ENCODE measurements at places on chromosomes 16 and 17.

DNA sequence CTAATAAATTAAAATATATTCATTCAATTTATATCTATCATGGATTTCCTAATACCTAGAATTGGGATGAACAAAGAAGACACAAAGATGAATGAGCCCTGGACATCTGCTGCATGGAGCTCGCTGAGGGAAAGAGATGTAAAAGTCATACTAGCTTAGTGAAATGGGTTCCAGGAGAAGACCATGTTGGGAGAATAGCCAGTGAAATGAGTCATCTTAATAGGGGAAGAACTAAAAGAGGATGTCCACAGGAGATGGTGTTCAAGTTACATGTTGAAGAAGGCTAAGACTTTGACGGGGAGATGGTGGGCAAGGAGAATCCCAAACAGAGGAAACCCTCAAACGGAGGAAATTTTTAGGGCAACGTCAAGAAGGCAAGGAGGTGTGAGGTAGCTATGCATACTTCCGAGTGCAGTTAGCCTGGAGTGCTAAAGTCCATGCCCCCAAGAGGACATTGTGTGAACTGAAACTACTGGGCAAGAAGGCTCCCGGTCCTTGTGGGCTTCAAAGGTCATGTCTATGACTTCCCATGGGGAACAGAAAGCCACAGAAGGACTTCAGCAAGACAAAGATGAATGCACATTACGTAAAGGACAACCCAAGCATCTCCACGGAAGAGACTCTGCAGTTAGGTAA is 220.5 kb upstream of the CDH11 start:
- no peak for DNase-seq

- DNase-seq: no peak
These were observed 279.5 kb upstream of the ASIC2 start for GRCh38 chr17:33572615-33573014.

DNA sequence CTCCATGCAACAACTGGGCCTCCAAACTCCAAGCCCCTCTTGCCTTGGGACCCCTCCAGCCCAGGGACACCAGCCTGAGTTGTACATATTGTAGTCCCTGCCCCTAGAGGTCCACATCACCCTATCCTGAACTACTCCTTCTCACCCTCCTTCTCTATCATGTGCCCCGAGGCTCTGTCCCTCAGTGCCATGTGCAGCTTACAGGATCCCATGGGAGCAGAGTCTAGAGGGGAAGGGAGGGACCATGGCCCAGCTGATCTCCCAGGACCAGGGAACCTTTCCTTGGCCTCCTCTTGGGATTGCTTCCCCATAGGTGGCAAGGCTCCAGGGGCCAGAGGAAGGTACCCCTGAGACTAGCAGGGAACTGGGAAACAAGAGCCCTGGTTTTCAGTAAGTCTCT is 35.3 kb downstream of the TMEM132E start:
- DNase-seq: peak; percentile 25

- DNase-seq: no peak
These were observed 1.4 kb upstream of the RSKR start for GRCh38 chr17:28615260-28615940.

GRCh38 chr17:79145548-79145947 is 70.9 kb downstream of the ENGASE start:
- no peak for DNase-seq

GRCh38 chr16:89350701-89351380 is 133.3 kb downstream of the ZNF778 start:
- DNase-seq: no peak

DNA sequence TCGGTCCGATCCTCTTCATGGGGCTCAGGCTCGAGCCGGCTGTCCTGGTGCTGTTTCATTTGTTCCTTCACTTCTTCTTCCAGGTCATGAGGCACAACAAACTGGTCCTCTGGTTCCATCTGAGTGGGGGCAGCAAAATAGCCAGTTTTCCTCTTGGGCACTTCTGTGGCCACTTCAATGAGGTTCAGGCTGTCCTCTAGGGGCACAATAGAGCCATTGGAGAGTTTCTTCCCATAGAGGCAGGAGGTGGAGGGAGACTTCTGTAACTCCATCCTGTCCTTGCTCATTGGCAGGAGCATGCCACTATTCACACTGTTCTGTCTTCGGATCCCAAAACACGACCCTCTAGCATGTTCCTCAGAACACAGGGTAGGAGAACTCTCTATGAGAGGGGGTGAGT is 22.9 kb downstream of the MARVELD3 start:
- peak; percentile 9 for DNase-seq

- peak; percentile 99 for DNase-seq
These were observed at the start of gene NFATC2IP for GRCh38 chr16:28950648-28951409. NFATC2IP (plus strand) TSS chr16:28950937; CDS start chr16:28951012, 75 bp downstream.

DNA sequence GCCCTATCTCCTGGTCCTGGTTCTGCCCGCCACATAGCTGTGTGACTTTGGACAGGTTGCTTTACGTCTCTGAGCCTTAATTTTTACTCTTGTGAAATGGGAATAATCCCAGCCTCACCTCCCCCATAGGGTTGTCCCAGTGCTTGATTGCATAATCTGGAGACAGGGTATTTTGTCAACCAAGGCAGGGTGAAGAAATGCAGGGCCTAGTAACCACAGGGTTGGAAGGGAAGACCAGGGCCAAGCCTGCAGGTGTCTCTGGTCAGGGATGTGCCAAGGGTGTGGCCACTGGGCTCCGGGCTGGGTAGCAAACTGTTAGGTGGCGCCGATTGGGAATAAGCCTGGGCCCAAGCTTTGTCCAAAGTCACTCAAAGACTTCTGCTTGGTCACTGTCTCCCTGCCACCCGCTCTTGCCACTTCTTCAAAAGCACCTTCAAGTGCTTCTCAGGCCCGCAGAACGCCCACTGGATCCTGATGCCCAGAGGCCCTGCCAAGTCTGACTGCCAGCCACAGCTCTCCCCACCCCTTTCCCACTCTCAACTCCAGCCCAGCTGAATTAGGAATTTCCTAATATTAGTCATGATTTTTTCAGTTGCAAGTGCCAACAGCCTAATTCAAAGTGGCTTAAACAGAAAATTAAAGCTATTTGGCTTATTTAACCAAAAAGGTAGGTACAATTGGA is 20.6 kb upstream of the COL1A1 start:
- DNase-seq: no peak

- no peak for DNase-seq
These were observed 3.3 kb downstream of the HOXB1 start for GRCh38 chr17:48527547-48527932.

DNA sequence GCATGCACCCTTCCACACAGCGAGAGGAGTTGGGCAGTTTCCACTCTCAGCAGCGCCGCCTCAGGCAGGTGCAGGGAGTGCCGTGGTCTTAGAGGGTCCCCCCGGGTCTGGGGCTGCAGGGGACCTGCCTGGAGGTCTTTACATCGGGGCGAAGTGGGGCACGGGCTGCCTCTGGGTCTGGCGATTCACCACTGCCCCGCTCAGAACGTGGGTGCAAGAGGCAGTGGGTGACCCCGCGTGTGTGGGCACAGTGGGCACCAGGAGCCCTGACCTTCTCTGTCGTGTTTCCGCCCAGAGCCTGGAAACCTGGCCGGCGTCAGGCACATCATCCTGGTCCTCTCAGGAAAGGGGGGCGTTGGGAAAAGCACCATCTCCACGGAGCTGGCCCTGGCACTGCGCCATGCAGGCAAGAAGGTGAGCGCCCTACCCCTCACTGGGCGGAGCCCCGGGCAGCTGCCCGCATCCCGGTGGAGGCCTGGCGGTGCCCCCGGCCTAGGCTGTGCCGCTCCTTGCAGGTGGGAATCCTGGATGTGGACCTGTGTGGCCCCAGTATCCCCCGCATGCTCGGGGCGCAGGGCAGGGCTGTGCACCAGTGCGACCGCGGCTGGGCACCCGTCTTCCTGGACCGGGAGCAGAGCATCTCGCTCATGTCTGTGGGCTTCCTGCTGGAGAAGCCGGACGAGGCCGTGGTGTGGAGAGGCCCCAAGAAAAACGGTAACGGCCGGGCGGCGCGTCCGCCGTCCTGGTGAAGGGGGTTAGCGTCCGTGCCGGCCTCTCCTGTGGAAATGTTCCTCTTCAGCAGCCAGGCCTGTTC is 3.7 kb downstream of the NUBP2 start:
- DNase-seq: no peak

GRCh38 chr17:42436391-42436790 is 13.3 kb upstream of the CAVIN1 start:
- no peak for DNase-seq

DNA sequence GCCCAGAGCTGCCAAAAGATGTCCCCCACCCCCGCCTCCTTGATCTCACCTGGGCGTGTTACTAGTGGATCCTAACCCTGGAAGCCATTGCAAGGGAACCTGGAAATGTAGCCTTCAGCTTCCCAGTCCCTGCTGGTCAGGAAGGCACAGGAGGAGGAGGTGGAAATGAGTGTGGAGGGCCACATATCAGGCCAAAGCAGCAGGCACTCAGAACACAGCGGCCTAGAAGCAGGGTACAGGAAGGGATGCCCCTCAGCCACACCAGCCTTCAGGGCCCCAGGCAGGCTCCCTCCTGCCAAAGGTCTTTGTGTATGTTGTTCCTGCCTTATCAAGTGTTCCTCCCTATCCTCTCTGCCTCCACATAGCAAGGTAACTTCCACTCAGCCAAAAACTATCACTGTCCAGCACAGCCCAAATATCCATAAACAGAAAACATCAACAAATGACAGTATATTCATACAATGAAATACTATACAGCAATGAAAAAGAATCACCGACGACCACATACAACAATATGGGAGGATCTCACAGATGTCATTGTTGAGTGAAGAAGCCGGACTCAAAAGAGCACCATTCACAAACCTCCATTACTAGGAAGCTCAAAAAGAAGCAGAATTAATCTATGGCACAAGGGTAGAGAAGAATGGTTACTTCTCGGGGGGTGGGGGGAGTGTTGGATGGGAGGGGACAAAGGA is 28.2 kb upstream of the TNFRSF13B start:
- DNase-seq: no peak

DNA sequence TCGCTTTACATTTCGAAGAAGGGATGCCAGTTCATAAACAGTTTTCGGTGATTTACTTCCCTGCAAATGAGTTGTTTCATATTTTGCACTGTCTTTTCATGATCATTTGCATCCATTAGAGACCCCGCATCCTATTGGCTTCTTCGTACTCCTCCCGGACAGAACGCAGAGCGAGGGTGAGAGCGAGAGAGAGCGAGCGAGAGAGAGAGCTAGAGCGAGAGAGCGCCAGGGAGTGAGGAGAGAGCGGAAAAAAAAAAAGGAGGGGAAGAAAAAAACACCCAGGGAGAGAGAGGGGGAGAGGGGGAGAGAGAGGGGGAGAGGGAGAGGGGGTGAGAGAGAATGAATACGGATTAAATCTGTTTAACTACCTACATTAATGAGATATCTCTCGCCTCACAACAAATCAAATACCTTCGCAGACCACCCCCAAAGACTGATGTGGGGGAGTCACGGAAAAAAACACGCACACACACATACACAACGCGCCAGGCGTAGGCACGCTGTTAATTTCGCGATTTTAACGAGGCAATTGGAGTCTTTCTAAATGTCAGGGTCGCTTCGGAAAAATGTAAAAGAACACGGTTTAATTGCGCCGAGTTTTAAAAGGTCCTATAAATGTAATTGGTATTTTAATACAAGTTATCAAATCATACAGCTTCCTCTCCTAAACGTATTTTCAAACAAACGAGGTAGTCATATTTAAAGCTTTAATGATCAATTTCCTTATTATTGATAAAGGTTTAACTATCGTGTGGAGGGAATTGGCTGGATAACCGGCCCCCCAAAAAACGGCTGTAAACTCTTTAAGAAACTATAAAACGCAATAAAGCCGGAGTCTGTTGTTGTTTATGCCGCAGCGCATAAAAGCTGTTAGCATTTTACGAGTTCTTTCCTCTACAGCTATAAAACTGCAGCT is at the start of gene HOXB8:
Gene HOXB8, minus strand, starts transcription at position 246 of the 916 bp plus-strand sequence. CDS start 588 bp downstream, outside the sequence.
- DNase-seq: no peak

GRCh38 chr16:85245307-85246172 is 133.3 kb upstream of the CIBAR2 start:
- DNase-seq: peak; percentile 51

GRCh38 chr16:67490335-67491096 is 7.2 kb upstream of the AGRP start:
- no peak for DNase-seq

GRCh38 chr17:70084476-70084875 is 9.5 kb downstream of the KCNJ16 start:
- DNase-seq: no peak

- no peak for DNase-seq
These were observed 500.7 kb upstream of the HSBP1 start for GRCh38 chr16:83306961-83307593.

GRCh38 chr17:32487473-32488176 is 832 bp downstream of the CDK5R1 start:
- DNase-seq: no peak

DNA sequence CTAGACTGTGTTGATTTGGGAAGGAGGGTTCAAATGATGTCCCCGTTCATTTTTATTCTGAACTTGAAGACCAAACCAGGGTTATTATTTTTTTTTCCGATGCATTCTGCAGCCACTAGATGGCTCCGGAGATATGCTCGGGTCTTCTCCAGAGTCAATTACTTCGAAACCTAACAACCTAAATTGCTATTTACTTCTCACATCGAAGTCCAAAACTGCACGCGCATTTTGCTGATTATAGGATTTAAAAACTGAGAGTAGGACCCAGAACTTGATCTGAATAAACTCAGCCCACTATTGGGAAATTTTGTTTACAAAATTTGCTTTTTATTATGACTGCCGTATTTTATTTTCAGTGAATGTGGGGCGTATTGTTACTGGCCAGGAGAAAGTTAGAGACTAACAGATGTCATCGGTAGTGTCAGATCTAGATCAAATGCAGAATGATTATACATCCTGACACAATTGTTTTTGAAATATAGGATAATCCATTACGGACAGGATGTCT is 263.8 kb downstream of the HS3ST3A1 start:
- DNase-seq: no peak

DNA sequence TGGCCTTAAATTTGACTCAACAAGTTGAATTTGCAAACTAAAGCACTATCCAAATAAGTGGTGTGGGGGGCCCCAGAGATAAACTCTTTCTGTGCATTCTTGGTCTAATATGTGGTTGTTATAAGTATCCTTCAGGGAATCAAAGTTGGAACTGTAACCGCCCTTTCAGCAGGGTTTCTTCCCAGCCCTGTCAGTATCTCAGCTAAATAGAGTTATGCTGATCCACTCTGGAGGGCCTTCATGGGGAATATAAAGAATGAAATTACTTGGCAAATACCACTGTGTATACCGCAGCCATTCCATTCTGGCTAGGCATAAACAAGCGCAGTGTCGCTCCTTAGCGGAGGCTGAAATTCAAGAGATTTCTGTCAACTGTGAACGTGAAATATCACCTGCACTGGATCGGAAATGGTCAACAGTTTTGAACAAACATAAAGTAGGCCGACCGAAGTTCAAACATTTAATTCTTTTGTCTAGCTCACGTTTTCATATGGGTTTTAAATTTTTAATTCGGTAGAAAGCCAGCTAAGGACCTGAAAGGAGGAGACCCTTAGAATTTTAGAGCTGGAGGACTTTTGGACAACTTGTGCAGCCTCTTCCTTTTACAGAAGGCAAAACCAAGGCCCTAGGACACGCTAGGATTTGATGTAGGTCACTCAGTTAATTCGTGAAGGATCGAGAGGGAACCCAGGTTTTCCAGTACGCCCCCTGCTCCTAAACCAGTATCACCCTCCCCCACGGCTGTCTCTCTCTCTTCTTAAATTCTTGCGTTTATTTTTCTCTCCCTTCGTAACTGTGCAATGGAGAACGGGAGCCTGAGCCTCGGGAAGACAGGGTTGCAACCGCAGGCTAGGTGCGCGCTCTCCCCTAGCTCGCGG is 74.7 kb downstream of the CHD9 start:
- no peak for DNase-seq

GRCh38 chr17:63332286-63332685 is 113.8 kb downstream of the CYB561 start:
- DNase-seq: no peak
